ENCODE measurements at places on chromosomes 11 and 22. TPM values are rescaled to one million over a fixed set of nuclear protein-coding genes. Genes with fewer than 3 reads are reported as not detected.
A peak's percentile ranks its signal among the peaks of the same experiment; 100 is the strongest.

- H3K27ac ChIP-seq: no peak overlapping the region
- no peak for DNase-seq
- H3K4me3 ChIP-seq: no peak overlapping the region
Measured at GRCh38 chr11:15523543-15523942, 408.8 kb downstream of the INSC start.

DNA sequence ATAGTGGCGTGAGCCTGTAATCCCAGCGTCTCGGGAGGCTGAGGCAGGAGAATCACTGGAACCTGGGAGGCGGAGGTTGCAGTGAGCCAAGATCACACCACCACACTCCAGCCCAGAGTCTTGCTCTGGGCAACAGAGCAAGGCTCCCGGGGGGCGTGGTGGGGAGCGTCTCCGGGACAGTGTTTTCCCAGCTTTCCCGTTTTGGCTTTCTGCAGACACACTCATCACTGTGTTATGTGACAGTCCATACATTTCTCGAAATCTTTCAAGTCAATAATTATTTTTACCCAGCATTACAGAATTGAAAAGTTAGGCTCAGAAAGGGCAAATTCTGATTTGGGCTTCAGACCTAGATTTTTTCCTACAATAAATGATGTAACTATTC, 31.7 kb downstream of the NEAT1 start:
- H3K4me3 ChIP-seq: peak overlapping the region; percentile 58
- H3K4me1 ChIP-seq: peaks cover 19% of the 10 kb centered on the region
- no peaks in the 10 kb centered on the region for H3K27me3 ChIP-seq
- H3K36me3 ChIP-seq: no peaks in the 10 kb centered on the region

GPHA2 gene
- polyA plus RNA-seq: not detected

DNA sequence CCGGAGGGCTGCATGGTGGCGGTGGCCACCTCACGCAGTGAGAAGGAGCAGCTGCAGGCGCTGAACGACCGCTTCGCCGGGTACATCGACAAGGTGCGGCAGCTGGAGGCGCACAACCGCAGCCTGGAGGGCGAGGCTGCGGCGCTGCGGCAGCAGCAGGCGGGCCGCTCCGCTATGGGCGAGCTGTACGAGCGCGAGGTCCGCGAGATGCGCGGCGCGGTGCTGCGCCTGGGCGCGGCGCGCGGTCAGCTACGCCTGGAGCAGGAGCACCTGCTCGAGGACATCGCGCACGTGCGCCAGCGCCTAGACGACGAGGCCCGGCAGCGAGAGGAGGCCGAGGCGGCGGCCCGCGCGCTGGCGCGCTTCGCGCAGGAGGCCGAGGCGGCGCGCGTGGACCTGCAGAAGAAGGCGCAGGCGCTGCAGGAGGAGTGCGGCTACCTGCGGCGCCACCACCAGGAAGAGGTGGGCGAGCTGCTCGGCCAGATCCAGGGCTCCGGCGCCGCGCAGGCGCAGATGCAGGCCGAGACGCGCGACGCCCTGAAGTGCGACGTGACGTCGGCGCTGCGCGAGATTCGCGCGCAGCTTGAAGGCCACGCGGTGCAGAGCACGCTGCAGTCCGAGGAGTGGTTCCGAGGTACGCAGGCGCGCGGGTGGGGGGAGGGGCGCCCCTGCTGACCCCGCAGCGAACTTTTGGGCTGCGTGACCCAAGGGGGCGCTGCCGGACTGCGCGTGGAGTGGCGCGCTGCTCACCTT, 670 bp downstream of the NEFH start:
- no peak overlapping the region for H3K4me3 ChIP-seq
- DNase-seq: no peak
- H3K4me1 ChIP-seq: peaks cover 24% of the 10 kb centered on the region
- peaks cover 31% of the 10 kb centered on the region for H3K27me3 ChIP-seq

OR8G1 gene
- polyA plus RNA-seq: not detected

- DNase-seq: peak; percentile 78
- no peaks in the 10 kb centered on the region for H3K27me3 ChIP-seq
- H3K4me3 ChIP-seq: peak within 1 kb of the TSS; percentile 51
- H3K36me3 ChIP-seq: peaks cover 6% of the 10 kb centered on the region
Measured at GRCh38 chr11:63536669-63537292, at the start of gene PLAAT4. Gene PLAAT4, plus strand, starts transcription at chr11:63536808. Its CDS starts 61 bp downstream, at chr11:63536869.

MMP20 gene
- not detected for polyA plus RNA-seq

GRCh38 chr11:376531-377173, 7.4 kb downstream of the B4GALNT4 start:
- H3K4me3 ChIP-seq: no peak overlapping the region
- no peaks in the 10 kb centered on the region for H3K36me3 ChIP-seq
- DNase-seq: no peak
- no peak overlapping the region for H3K27ac ChIP-seq
- peaks cover 1% of the 10 kb centered on the region for H3K27me3 ChIP-seq
- H3K4me1 ChIP-seq: no peaks in the 10 kb centered on the region

GRCh38 chr22:23875801-23876200, 18.1 kb downstream of the SLC2A11 start:
- no peak overlapping the region for H3K27ac ChIP-seq
- H3K27me3 ChIP-seq: no peaks in the 10 kb centered on the region
- no peak overlapping the region for H3K4me3 ChIP-seq

ADM2 gene
- 8.6 TPM for polyA plus RNA-seq

GRCh38 chr11:8332891-8333290, 69.2 kb upstream of the LMO1 start:
- H3K4me3 ChIP-seq: no peak overlapping the region
- H3K36me3 ChIP-seq: no peaks in the 10 kb centered on the region
- H3K27ac ChIP-seq: no peak overlapping the region
- no peak for DNase-seq

DNA sequence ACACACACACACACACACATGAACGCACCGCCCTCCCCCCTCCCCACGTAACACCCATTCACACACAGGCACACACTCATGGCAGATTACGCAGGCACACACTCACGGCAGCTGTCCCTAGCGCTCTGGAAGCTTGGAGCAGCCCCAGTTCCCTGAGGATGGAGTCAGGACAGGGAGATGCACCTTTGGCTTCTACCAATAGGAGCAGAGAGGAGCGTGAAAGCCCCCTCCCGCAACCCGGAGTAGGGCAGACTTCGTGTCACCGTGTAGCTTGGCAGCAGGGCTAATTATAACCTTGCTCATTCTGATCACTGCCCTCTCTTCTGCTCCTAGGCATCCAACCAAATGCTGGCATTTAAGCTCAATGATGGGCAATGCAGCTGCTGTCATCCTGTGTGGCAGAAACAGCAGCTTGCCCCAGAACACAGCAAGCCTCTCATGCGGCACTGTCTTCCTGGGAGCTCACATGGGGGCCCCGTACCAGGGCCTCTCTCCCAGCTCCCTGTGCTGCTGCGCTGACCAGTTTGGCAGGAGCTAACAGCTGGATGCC, 31.9 kb downstream of the ANKK1 start:
- no peak overlapping the region for H3K27ac ChIP-seq
- DNase-seq: no peak
- no peaks in the 10 kb centered on the region for H3K4me1 ChIP-seq
- H3K27me3 ChIP-seq: no peaks in the 10 kb centered on the region
- H3K4me3 ChIP-seq: no peak overlapping the region
- no peaks in the 10 kb centered on the region for H3K36me3 ChIP-seq

OR6X1 gene
- not detected for polyA plus RNA-seq

DNA sequence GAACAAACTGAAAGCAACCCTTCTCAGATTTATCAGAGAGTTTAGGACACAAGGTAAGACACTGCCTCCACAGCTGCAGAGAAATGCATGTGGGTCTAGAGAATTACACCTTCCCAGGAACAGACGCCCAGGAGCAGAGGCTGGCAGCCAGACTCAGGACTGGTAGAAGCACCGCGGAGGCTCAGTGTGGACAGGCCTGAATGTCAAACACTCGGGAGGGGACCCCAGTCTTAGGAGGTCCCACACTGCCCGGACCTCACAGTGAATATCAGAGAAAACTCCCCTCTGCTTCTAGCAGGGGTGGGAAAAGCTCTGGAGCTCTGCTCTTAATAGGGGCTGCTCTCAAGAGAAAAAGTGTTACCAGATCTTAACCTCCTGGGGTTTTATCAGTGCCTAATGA, 952.7 kb downstream of the BRD1 start:
- H3K4me1 ChIP-seq: no peaks in the 10 kb centered on the region
- no peak overlapping the region for H3K4me3 ChIP-seq
- DNase-seq: peak; percentile 36
- H3K27ac ChIP-seq: no peak overlapping the region
- no peaks in the 10 kb centered on the region for H3K36me3 ChIP-seq
- H3K27me3 ChIP-seq: no peaks in the 10 kb centered on the region

DNA sequence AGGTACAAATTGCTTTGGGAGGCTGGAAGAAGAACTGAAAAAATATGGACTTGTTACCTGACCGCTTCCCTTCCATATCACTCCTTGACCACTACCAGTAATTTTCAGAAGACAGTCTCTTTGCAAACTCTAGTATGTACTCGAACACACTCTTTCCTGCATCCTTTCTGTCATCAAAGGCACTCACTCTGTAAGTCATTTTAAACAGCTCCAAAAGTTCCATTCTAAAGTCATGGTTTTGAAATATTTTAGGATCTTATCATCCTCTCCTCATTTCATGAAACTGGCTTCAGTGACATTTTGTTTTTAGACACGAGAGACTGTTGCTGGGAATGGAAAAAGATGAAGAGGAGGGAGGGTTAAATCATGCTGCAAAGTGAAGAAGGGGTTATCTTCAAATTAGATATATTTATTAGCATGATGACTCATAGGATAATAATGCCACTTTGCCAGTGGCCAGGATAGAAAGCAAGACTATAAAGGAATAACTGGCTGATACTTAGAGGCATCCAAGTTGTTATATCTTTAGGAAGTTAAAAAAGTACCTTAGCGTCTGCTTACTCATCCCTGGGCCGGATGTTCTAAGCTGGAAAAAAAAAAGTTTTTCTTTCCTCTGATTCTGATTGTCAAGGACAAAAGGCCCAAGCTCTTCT, 549.3 kb downstream of the METTL15 start:
- no peak overlapping the region for H3K27ac ChIP-seq
- no peak for DNase-seq
- no peaks in the 10 kb centered on the region for H3K36me3 ChIP-seq
- H3K4me3 ChIP-seq: no peak overlapping the region
- peaks cover 3% of the 10 kb centered on the region for H3K4me1 ChIP-seq

- H3K27ac ChIP-seq: peak overlapping the region; percentile 96
- peak overlapping the region; percentile 55 for H3K4me3 ChIP-seq
- H3K36me3 ChIP-seq: no peaks in the 10 kb centered on the region
- DNase-seq: peak; percentile 85
- no peaks in the 10 kb centered on the region for H3K4me1 ChIP-seq
- peaks cover under 1% of the 10 kb centered on the region for H3K27me3 ChIP-seq
Measured at GRCh38 chr22:49934160-49934890, 15.9 kb downstream of the CRELD2 start.

DNA sequence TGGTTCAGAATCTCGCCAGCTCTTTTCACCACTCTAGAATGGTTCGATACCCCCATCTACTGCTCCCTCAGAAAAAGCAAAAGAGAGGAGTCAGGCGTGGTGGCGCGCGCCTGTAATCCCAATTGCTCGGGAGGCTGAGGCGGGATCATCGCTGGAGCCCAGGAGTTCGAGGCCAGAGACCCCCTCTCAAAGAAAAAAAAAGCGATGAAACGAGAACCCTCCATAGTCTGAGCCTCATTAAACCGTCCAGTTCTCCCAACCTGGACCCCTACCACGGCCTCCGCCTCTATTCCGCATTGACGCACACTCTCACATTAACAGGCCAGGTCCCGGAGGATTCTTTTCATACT, 439 bp downstream of the SPA17 start:
- H3K36me3 ChIP-seq: no peaks in the 10 kb centered on the region
- peak overlapping the region; percentile 87 for H3K27ac ChIP-seq
- peak overlapping the region; percentile 82 for H3K4me3 ChIP-seq
- H3K27me3 ChIP-seq: no peaks in the 10 kb centered on the region

GRCh38 chr11:11389238-11389637, 36.2 kb upstream of the CSNK2A3 start:
- H3K27ac ChIP-seq: no peak overlapping the region
- H3K4me3 ChIP-seq: no peak overlapping the region
- H3K27me3 ChIP-seq: no peaks in the 10 kb centered on the region

GRCh38 chr11:85619499-85619898, 7.6 kb downstream of the DLG2 start:
- no peaks in the 10 kb centered on the region for H3K4me1 ChIP-seq
- H3K4me3 ChIP-seq: no peak overlapping the region
- no peak for DNase-seq
- no peak overlapping the region for H3K27ac ChIP-seq
- no peaks in the 10 kb centered on the region for H3K27me3 ChIP-seq

- H3K4me1 ChIP-seq: no peaks in the 10 kb centered on the region
- no peak overlapping the region for H3K27ac ChIP-seq
- no peak overlapping the region for H3K4me3 ChIP-seq
Measured at GRCh38 chr22:22099833-22100812, 117.5 kb upstream of the TOP3B start.

ARHGAP8 gene
- polyA plus RNA-seq: 30.9 TPM

- H3K4me3 ChIP-seq: no peak overlapping the region
- DNase-seq: no peak
- no peak overlapping the region for H3K27ac ChIP-seq
- H3K4me1 ChIP-seq: peaks cover 37% of the 10 kb centered on the region
Measured at GRCh38 chr22:42913874-42914510, 56.9 kb upstream of the ARFGAP3 start.

DNA sequence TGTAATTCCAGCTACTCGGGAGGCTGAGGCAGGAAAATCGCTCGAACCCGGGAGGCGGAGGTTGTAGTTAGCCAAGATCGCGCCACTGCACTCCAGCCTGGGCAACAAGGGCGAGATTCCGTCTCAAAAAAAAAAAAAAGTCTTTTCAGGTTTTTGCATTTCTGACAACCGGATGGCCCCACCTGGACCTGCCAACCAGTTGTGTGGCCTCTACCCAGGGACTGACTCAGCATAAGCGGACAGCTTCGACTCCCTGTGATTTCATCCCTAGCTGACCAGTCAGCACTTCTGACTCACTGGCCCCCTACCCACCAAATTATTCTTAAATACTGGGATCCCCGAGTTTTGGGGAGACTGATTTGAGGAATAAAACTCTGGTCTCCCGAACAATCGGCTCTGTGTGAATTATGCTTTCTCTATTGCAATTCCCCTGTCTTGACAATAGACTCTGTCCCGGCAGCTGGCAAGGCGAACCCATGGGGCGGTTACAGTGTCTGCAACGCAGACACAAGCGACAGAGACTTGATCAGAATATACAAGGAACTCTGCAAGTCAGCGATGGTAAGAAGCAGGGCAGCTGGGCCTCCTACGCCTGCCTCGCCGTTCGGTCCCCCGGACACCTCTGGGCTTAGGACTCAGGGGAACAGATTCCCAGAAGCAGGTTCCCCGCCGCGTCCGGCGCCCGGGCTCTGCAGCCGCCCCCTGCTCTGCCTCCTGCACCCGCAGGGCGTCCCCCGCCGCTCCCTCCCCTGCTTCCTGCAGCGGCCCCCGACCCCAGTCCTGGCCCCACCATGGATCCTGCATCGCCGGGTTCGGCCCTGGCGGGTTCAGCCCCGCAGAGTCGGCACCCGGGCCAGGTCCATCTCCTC, 741 bp upstream of the TALDO1 start:
- peak overlapping the region; percentile 96 for H3K4me3 ChIP-seq
- DNase-seq: peak; percentile 65
- no peaks in the 10 kb centered on the region for H3K36me3 ChIP-seq
- no peaks in the 10 kb centered on the region for H3K27me3 ChIP-seq
- H3K4me1 ChIP-seq: peaks cover 20% of the 10 kb centered on the region
- peak overlapping the region; percentile 88 for H3K27ac ChIP-seq
